ENCODE measurements at places on chromosomes 4 and X.

DNA sequence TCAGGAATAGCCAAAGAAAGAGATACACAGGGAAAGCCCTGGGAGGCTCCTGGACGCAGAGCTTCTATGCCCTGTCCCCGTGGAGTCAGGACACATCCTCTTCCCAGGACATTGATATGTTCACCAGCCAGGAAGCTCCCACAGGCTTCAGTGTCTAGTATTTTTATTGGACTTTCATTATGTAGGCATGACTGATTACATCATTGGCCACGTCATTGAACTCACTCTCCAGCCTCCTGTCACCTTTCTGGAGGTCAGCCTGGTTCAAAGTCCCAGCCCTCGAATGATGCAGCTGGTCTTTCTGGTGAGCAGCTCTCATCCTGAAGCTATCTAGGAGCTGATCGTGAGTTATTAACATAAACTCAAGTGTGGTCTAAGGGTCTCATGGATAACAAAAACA is 104.1 kb downstream of the CPEB2 start:
- H3K27me3 ChIP-seq: no peaks in the 10 kb centered on the region
- no peak overlapping the region for H3K4me3 ChIP-seq
- DNase-seq: no peak
- H3K27ac ChIP-seq: no peak overlapping the region
- peaks cover under 1% of the 10 kb centered on the region for H3K4me1 ChIP-seq

GRCh38 chr4:108117418-108118182 is 51.1 kb downstream of the LEF1 start:
- no peak overlapping the region for H3K27ac ChIP-seq
- H3K4me1 ChIP-seq: peaks cover 4% of the 10 kb centered on the region
- no peaks in the 10 kb centered on the region for H3K27me3 ChIP-seq
- H3K4me3 ChIP-seq: no peak overlapping the region
- no peaks in the 10 kb centered on the region for H3K36me3 ChIP-seq

- DNase-seq: no peak
- H3K4me1 ChIP-seq: no peaks in the 10 kb centered on the region
- H3K36me3 ChIP-seq: peaks cover 10% of the 10 kb centered on the region
- H3K27ac ChIP-seq: no peak overlapping the region
Measured at GRCh38 chr4:1330761-1331590, 16.0 kb upstream of the UVSSA start.

GRCh38 chr4:128333309-128334018 is 45.9 kb upstream of the PGRMC2 start:
- no peak overlapping the region for H3K27ac ChIP-seq
- no peaks in the 10 kb centered on the region for H3K27me3 ChIP-seq
- peaks cover 5% of the 10 kb centered on the region for H3K4me1 ChIP-seq
- no peaks in the 10 kb centered on the region for H3K36me3 ChIP-seq

GRCh38 chrX:41475591-41476241 is 28.6 kb downstream of the NYX start:
- no peak overlapping the region for H3K27ac ChIP-seq
- no peaks in the 10 kb centered on the region for H3K36me3 ChIP-seq
- no peaks in the 10 kb centered on the region for H3K4me1 ChIP-seq
- no peak for DNase-seq

GRCh38 chr4:184363258-184363657 is 111.1 kb downstream of the IRF2 start:
- H3K27ac ChIP-seq: no peak overlapping the region
- H3K4me3 ChIP-seq: no peak overlapping the region
- no peaks in the 10 kb centered on the region for H3K4me1 ChIP-seq
- no peak for DNase-seq

- H3K27ac ChIP-seq: no peak overlapping the region
- peak; percentile 16 for DNase-seq
- H3K36me3 ChIP-seq: no peaks in the 10 kb centered on the region
- no peak overlapping the region for H3K4me3 ChIP-seq
Measured at GRCh38 chrX:19566359-19567222, 51.3 kb upstream of the MAP3K15 start.

DNA sequence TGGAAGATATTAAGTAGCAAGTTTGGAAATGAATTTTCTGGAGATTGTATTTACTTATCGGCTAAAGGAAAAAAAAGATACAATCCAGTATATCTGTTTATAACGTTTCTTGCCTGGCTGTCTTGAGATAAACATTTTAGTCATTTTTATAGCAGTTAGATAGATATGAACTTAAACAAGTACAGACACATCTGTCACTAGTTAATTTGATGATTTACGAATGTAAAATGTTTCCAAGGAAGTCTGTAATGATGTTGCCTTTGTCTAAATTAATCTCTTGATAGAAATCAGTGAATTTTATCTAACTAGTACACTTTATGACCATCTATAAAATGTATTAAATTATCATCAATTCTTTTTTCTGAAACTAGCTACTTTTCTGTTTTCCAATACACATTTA is 5.7 kb downstream of the BMPR1B start:
- H3K4me1 ChIP-seq: peaks cover 4% of the 10 kb centered on the region
- no peak overlapping the region for H3K4me3 ChIP-seq
- H3K27me3 ChIP-seq: no peaks in the 10 kb centered on the region
- DNase-seq: no peak
- H3K36me3 ChIP-seq: no peaks in the 10 kb centered on the region

GRCh38 chr4:48197643-48198237 is 63.7 kb upstream of the TXK start:
- H3K36me3 ChIP-seq: no peaks in the 10 kb centered on the region
- H3K27me3 ChIP-seq: peaks cover 4% of the 10 kb centered on the region
- no peak overlapping the region for H3K27ac ChIP-seq

DNA sequence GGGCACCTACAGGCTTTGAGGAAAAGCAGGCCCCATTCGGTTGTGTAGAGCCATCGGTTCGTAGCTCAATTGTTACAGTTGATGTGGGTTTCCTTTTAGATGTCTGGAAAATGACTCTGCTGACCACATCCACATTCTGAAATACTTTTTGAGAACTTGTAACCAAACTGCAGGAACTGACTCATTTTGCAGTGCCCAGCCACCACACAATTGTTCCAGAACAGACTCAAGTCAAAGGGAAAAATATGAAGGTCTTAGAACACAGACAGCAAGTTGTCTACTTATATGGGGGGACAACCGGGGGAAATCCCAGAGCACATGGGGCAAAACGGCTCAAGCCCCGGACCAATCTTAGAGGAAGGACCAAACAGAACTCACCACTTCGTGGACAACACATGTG is 557.6 kb upstream of the DIPK2B start:
- peak overlapping the region; percentile 75 for H3K27ac ChIP-seq
- no peak overlapping the region for H3K4me3 ChIP-seq
- DNase-seq: peak; percentile 95
- H3K36me3 ChIP-seq: peaks cover 49% of the 10 kb centered on the region

- no peak for DNase-seq
- no peaks in the 10 kb centered on the region for H3K4me1 ChIP-seq
- no peaks in the 10 kb centered on the region for H3K36me3 ChIP-seq
- H3K27me3 ChIP-seq: no peaks in the 10 kb centered on the region
- H3K27ac ChIP-seq: no peak overlapping the region
Measured at GRCh38 chr4:158625544-158625943, 46.1 kb downstream of the C4orf46 start.

DNA sequence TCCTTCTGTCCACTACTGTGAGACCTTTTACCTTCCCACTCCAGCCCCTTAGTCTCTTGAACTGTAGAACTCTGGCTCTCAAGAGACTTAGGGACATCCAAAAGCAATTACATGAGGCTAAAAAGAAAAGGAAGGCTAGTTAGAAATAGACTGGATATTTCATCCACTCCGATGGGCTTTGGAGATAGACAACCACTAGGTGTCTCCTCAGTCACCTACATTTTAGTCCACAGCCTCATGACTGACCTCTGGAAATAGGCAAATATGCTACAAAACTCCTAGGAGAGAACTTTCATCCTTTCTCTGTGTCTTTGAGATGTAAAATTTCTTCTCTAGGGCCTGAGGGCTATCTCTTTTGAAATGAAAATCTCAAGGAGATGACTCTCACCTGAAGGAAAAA is 45.1 kb upstream of the LAMP2 start:
- H3K36me3 ChIP-seq: no peaks in the 10 kb centered on the region
- no peak overlapping the region for H3K4me3 ChIP-seq
- H3K4me1 ChIP-seq: peaks cover 4% of the 10 kb centered on the region
- no peak overlapping the region for H3K27ac ChIP-seq
- no peak for DNase-seq

GRCh38 chr4:112857461-112857860 is 192.0 kb upstream of the ANK2 start:
- H3K27me3 ChIP-seq: no peaks in the 10 kb centered on the region
- no peaks in the 10 kb centered on the region for H3K36me3 ChIP-seq
- H3K27ac ChIP-seq: peak overlapping the region; percentile 23
- DNase-seq: peak; percentile 93
- H3K4me3 ChIP-seq: no peak overlapping the region

DNA sequence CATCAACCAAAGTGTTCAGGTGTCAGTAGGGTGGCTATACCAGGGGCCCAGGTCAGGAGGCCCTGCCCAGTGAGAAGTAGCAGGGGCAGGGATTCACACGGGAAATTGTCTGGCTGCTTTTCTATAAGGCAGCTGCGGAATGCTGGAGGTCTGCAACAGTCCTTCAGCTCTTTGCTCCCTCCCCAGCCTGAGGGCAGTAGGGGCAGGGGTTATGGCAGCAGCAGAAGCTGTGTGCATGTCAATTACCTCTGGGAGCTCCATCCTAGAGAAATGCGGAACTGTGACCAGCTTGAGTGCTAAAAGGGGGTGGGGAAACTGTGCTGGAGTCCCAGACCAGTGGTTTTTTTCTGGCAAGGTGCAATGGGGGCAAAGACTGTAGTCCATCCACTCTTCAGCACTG is 810.4 kb downstream of the PCDH7 start:
- no peak overlapping the region for H3K27ac ChIP-seq
- H3K36me3 ChIP-seq: no peaks in the 10 kb centered on the region
- no peak for DNase-seq
- no peaks in the 10 kb centered on the region for H3K4me1 ChIP-seq

DNA sequence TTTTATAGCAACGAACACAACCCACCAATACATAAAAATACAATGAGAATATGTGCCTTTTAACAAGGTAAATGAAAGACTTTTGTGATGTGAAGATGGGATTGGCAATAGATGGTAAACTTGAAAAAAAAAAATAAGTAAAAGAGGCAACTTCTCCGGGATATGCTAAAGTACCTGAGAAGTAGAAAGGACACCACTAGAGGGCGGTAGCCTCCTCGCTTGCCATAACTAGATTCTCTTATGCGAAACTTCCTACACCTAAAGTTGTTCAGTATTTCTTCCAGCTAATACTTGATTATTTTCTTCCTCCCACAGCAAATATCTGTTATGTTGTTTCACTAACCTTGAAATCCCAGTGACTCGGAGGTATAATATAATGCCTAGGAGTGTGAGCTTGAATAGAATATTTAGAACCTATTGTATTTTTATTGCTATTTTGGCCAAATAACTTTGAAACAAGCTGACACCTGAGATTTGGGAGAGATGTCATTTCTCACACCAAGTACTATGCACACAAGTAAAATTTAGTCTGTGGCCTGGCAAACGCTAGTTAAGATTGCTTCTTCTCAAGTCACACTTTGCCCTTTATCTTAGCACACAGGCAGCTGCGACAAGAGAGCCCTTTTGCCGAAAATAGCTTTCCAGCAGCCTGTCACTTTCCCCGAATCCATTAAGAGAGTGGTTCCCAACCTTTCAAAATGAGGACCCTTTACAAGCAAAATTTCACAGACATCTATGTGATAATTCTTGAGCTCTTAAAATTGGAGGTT is 44.9 kb upstream of the PDLIM5 start:
- no peaks in the 10 kb centered on the region for H3K36me3 ChIP-seq
- no peak overlapping the region for H3K27ac ChIP-seq
- peaks cover 11% of the 10 kb centered on the region for H3K4me1 ChIP-seq
- H3K27me3 ChIP-seq: no peaks in the 10 kb centered on the region
- peak; percentile 65 for DNase-seq
- H3K4me3 ChIP-seq: no peak overlapping the region

DNA sequence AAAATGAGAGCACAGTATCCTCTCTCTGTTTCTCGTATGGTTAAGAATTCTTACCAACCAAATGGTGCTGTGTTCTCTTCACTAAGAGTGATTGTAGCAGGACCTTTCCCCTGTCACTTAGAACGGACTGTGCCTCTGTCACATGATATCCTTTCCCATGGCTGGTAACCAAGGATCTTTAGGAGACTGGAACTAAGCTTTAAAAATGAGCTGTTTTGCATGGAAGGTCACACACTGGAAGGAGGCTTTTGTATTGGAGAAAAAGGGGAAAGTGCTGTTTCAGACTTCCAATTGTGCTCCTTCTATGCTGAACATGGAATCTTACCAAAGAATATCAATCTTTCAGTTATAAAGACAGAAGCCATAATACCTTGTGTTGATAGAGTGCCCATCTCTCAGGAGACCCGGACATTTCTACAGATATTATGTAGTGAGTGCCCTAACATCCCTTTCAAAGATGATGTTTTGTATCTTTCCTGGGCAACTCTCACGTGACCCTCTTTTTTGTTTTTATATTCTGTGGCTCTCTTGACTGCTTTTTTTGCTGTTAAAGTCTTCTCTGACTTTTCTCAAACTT is 148.6 kb downstream of the SLC4A4 start:
- H3K36me3 ChIP-seq: no peaks in the 10 kb centered on the region
- no peaks in the 10 kb centered on the region for H3K27me3 ChIP-seq
- H3K27ac ChIP-seq: no peak overlapping the region
- DNase-seq: no peak
- no peaks in the 10 kb centered on the region for H3K4me1 ChIP-seq

- H3K36me3 ChIP-seq: no peaks in the 10 kb centered on the region
- H3K27ac ChIP-seq: no peak overlapping the region
- no peaks in the 10 kb centered on the region for H3K27me3 ChIP-seq
- H3K4me1 ChIP-seq: no peaks in the 10 kb centered on the region
- no peak for DNase-seq
Measured at GRCh38 chr4:83830138-83830888, 294.4 kb downstream of the GPAT3 start.

DNA sequence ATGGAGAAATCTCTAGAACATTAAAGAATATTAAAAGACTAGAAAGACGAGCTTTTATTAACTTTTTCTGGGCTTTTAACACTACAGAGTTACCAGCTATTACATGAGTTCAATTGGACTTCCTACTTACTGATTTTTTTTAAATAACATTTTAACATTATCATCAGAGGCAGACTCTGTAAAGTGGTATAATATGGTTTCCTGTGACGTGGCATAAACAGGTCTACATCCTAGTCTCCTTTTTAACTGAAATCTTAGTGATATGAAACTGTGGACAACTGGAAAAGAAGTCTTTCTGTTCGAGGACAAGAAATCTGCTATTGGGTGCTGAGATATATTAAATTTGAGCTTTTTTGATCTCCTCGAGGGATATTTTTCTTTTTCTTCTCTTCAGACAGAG is 48.7 kb upstream of the ABCG2 start:
- no peak overlapping the region for H3K4me3 ChIP-seq
- no peaks in the 10 kb centered on the region for H3K36me3 ChIP-seq
- no peaks in the 10 kb centered on the region for H3K4me1 ChIP-seq
- H3K27ac ChIP-seq: no peak overlapping the region

GRCh38 chrX:131821945-131822622 is 201.0 kb upstream of the STK26 start:
- no peak overlapping the region for H3K4me3 ChIP-seq
- H3K36me3 ChIP-seq: no peaks in the 10 kb centered on the region
- no peaks in the 10 kb centered on the region for H3K4me1 ChIP-seq
- H3K27me3 ChIP-seq: no peaks in the 10 kb centered on the region
- peak; percentile 59 for DNase-seq
